ENCODE measurements at places on chromosomes 12 and 14.

DNA sequence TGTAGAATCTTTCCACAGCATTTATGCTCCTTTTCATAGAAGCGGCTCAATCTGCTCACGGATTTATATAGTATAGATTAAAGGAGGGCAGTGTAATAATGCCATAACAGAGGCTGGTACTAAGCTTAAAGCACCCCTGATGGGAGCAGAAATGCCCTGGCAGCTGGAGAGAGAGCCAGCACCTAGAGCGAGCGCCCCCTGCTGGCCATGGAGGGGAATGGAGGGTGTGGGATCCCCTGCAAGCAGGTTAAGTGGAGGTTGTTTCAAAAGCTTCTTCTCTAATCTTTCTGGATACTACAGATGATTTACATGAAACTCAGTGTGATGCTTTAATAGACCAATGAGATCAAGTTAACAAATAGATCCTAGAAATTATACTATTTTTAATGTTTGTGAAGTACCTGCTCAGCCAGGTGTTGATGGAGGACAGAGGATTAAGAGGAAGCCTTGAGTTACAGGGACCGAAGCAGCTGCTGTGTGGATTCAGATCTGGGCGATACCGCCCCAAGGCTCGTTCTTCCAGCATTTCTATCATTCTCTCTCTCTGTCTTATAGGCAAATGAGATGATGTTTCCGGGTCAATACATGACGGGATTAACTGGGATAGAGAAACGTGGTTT is 1519.3 kb upstream of the TMEM132C start:
- peak; percentile 32 for DNase-seq

DNA sequence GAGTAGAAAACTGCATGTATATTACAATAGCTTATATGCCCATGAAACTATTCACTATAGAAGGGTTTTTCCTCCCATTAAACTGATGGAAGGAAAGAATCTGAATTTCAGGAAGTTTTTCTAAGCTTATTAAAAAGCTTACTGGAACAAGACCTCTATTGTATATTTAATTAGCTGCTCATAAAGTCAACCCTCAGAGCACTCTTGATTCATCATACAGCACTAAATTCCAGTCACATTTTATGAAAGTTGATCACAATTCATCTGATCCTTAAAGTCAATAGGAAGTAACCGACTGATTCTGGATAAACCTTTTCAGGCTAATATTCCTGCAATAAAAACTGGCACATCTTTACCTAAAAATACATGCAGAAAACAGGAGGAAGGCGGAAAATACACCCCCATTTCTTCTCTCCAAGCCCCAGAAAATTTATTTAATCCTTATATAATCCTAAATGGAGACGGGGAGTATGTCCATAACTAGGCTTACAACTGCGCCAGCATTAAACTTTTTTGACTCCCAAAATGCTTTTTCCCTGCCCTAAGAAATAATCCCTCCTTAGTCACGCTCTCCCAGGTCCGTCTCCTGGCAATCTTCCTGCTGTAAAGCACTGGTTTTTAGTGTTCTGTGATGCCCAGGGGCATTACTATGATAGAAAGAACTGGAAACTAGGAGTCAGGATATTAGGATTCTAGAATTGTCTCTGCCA is 35.3 kb downstream of the DICER1 start:
- no peak for DNase-seq

- no peak for DNase-seq
Observed at GRCh38 chr12:132660052-132660451, 27.1 kb downstream of the POLE start.

DNA sequence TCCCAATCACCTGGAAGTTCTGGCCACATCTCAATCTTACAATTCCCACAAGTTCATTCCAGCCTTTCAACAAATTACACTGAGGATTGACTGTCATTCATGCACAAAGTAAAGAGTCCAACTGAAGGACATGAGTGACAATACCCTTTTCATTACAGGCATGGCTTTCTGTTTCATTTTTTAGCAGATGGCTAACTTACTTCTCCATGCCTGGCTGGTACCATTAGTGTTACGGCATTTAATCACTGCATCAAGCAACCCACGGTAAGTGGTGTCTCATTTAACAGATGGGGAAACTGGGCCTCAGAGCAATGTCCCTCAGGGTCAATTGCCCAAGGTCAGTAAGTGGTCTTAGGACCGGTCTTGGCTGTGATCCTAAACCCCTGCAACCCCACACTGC is 114.4 kb downstream of the PRICKLE1 start:
- DNase-seq, result no peak

DNA sequence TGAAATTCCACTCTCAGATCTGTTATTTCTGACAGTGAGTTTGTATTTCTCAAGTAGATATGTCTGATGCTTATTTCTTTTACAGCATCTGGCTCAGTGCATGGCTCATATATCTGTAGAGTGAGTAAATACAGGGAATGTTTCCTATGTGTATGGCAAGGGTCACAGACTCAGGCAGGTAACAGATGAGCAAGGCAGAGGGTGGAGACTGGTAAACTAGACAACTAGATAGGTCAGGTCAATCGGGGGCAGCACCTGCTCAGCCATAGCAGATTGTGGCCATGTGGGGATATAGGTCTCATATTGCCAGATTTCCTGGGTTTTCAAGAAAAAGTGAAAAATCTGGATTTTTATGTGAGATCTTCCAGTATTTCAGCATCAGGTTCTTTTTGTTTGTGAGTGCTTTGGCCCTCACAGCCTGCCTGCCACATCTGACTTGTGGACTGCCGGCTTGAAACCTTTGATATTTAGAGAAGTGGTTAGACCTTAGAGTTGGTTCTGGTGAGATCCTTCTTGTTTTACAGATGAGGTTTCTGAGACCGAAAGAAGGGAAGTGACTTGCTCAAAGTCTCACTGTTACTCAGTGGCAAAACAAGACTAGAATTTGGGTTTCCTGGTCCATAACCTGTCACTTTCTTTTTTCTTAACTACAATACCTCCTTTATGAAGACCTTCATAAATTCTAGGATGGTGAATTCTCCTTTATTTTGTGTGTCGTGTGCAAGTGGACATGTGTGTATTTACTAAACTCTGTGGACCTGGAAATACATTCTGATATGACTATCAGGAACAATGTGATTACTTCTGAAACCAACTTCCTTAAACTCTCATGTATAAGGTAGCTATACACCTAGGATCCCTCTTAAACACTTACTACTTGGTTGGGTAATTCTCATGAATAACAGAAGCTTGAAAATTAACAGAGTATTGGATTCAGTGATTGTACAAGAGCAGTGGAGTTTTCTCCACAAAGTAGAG is 34.4 kb downstream of the PROX2 start:
- no peak for DNase-seq

GRCh38 chr12:6827437-6827911 is 733 bp upstream of the P3H3 start:
- no peak for DNase-seq

- DNase-seq, result no peak
Observed at GRCh38 chr14:56664811-56665421, 85.3 kb downstream of the TMEM260 start.

DNA sequence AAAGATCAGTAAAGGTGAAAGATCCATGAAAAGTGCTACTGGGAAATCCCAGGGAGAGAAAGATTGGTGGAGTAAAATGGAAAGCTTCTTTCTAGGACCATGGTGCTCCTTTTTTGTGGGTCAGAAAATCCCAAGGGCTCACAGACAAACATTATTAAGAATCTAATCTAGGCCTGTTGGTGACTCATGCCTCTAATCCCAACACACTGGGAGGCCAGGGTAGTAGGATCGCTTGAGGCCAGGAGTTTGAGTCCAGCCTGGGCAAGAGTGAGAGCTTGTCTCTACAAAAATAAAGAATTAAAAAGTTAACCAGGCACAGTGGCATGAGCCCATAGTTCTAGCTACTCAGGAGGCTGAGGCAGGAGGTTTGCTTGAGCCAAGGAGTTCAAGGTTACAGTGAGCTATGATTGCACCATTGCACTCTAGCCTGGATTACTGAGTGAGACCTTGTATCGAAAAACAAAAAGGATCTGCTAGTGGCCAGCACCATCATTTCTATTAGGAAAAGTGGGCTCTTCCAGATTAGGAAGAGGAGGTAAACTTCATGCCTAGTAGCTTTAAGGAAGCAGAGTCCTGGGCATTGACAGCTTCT is 43.0 kb downstream of the TXNRD1 start:
- DNase-seq, result no peak

DNA sequence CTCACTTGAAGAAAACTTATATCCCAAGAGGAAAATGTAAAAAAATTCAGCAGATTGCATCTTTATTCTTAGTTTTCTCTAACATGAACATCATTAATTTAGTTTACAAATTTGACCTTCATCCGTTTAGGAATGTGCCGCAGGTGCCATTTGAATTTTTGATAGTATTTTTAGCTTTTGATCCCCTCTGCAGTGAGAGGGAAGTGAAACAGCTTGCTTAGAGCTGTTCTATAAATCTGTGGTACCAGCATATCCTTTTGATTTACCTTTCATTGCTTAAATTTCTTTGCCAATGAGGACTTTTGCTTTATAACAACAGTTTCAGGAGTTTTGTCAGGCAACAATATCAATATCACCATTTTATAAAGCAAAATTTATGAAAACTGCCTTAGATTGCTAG is 32.7 kb downstream of the DUSP6 start:
- no peak for DNase-seq

- no peak for DNase-seq
Observed at GRCh38 chr14:60760209-60760608, 25.6 kb downstream of the MNAT1 start.

- DNase-seq, result no peak
Observed at GRCh38 chr12:52202361-52203078, 10.7 kb upstream of the KRT80 start.

DNA sequence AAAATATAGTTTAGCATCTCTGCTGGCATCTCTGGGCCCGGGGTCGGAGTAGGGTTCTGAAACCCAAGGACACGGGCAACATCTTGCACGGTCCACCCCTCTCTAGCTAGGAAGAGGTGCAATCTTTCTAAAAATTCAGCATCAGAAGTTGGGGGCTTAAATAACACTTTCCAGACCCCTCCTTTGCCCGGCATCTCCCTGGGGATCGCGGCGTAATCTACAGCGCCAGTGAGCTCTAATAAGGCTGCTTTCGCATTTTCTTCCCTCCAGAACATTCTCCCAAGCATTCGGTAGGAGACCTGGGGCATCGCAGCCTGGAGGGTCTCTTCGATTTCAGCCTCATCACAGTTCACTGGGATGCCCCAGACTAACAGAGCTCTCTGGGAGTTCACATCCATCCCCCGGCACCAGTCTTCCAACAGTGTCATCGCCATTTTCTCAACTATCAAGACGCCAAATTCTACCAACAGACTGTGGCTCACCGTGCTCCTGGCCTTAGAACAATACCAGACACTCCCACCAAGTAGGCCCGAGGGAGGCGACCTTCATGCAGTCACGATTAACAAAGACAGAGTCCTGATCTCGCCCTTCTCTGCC is 880 bp downstream of the PNMA1 start:
- DNase-seq, result no peak

DNA sequence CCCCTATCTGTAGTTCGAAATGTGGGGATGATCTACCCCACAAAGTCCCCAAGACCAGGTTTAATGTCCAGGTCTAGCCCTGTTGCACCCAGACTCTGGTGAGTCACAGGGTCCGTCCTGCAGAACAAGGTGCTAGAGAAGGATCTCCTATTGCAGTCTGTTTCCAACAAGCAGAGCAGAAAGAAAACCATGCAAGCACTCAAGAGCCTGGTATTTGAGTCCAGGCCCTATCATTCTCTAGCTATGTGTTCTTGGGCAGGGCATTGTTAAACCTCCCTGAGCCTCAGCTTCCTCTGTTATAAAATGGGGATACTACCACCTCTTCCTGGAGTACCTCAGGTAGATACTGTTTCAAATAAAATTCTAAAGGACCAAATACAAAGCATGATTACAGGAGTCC is 24.4 kb downstream of the MAP3K9 start:
- no peak for DNase-seq

DNA sequence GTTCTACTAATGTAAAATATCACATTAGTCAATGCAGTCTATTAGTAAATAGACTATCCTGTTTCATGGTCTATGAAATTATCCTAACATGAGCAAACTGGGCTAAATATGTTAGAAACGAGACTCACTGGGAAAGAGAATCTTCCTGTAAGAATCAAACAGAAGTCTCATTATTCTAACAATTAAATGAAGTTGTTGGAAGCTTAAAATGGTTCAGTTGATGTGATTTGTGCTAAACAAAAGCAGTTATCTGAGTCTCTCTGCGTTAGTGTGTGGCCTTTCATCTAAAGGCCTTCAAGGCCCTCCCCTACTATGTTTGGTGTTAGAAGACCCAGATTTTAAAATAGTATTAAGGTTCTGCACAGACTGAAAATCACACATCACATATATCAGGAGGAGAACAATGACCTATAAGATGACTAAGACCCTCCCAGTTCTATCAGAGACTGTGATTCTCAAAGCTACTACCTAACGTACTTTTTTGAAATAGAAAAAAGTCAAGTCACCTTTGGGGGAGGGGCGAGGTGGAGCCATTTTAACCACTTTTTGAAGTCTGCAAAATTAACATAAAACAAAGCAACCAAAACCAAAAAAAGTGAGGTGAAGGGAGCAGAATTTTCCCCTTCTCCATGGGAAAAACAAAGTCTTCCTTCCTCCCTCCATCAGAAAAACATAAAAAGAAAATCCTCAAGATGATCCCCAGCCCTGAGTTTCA is 82.3 kb downstream of the DENND5B start:
- no peak for DNase-seq

DNA sequence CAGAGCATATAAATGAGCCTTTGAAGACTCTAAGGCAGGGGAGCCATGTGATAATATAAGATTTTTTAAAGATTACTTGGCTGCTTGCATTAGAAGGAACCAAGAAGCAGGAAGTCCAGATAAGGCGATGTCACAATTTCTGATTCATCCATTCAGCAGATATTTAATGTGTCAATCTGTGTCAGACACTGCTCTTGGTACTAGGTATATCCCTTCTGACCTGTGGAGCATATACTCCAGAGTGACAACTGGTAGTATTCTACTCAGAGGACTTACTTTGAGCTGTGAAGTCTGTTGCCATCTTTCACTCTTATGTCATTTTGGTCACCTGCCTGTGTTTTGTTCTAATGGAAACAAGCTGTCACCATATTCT is 10.7 kb downstream of the EID3 start:
- DNase-seq, result no peak

DNA sequence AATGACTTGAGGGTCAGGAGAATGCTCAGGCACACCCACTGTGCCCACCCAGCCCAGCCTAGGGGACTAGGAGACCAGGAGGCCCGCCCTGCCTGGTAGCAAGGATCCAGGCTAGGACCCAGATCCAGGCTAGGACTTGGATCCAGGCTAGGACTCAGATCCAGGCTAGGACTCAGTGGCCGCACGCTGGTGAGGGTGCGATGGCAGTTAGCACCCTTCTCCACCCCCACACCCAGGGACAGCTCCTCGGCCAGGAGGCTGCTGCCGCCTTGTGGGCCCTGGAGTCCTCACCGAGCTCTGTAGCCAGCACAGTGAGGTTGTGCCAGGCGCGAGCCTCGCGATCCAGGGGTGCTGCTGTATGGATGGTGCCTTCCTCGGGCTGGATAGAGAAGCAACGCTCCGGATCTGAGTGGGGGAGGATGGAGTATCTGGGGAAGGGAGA is 5.1 kb downstream of the CDH24 start:
- no peak for DNase-seq

- no peak for DNase-seq
Observed at GRCh38 chr12:3565985-3566384, 75.0 kb downstream of the PRMT8 start.

- DNase-seq, result no peak
Observed at GRCh38 chr14:64745511-64746091, 41.4 kb downstream of the PLEKHG3 start.

Data from erythroblast (primary cell).